ENCODE measurements at places on chromosomes 2 and 18.

DNA sequence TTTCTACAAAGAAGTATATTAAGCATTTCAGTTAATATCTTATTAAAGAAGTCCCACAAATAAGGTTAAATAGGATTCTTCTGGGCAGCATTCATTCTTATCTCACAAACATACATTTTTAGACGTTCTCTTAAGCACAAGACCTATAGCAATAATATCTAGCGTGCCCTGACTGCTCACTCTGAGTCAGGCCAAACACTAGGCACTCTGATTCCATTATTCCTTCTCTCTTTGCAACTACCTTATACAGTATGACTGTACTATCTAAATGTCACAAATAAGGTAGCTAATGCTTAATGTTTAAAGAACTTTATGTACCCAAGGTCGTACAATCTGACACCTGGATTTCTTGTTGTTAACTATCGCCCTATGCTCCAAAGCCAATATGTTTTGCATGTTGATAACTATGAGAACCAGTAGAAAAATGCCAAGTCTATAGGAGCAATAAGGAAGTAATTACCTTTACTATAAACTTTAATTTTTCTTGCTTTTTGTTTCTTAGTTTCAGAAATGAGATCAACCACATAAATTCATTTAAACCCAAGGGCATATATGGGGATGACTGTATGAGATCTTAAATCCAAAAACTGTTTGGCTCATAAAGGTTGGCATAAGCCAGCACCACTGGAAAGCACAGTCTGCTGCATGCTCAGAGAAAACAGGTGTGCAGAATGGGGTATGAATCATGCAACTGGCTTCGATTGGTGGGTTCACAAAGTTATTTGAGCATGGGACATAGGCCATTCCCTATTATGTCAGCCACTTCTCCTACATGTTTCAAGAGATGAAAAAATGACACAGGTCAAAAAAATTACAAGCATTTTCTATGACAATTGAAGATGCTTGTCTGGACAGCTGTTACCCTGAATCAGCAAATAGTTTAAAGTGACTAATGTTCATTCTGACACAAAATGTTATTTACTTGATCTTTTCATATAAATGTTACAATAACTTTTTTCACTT lies 352.0 kb downstream of the IRS1 start:
- DNase-seq: no peak

- DNase-seq: no peak
These were observed 161.3 kb downstream of the DTNA start for GRCh38 chr18:34871435-34871834.

DNA sequence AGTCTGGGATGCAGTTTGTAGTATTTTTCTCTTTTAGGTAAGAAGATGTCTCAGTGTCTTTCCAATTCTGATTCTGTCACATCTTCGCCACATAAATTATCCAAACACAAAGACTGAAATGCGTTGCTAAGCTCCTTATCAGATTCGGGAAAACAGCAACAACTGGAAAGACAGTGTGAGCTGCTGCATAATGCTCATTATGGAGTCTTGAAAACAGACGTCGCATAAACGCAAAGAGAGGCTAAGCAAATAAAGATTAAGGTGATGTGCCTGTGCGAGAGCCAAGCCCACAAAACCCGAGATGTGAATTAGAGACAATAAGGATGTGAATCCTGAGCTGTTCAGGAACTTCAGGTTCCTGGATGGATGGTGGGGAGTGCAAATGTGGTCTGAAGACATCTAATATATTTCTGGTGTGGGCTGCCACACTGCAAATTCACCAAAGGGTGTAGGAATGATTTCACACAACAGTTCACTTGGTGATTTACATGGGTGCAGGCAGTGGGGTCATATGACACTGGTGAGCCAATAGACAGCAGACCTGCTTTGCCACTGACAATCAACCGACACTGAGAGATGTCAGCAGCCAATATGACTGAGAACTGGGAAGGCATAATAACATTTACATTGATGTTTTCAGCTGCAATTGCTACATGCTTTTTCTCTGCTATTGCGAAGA lies 195.8 kb downstream of the MTX2 start:
- no peak for DNase-seq

DNA sequence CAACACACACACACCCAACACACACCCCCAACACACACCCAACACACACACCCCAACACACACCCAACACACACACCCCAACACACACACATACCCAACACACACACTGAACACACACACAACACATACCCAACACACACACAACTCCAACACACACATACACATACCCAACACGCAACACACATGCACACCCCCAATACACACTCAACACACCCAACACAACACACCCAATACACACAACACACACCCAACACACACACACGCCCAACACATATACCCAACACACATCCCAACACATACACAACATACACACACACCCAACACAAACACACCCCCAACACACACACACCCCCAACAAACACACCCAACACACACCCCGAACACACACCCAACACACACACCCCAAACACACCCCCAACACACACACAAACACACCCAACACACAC lies 8.2 kb upstream of the STK25 start:
- no peak for DNase-seq

DNA sequence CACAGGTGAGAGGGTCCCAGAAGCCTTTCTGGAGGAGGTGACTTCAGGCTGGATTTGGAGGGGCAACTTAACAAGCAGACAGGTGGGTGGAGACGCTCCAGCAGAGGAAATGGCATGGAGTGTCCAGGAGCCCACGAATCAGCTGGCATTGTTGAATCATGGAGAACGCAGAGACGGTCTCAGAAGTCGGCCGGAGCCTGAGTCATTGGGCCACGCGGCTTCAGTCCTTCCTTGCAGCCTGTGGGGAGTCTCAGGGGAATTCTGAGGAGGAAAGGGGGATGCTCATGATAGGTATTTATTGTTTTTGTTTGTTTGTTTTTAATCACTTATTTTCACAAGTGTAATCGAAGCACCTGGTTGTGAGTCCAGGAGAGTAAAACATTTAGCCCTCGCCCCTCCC lies 184.6 kb upstream of the HDAC4 start:
- no peak for DNase-seq

GRCh38 chr2:20507166-20507692 lies 60.4 kb downstream of the RHOB start:
- DNase-seq: no peak

- DNase-seq: no peak
These were observed 95.0 kb downstream of the MSH2 start for GRCh38 chr2:47497843-47498460.

DNA sequence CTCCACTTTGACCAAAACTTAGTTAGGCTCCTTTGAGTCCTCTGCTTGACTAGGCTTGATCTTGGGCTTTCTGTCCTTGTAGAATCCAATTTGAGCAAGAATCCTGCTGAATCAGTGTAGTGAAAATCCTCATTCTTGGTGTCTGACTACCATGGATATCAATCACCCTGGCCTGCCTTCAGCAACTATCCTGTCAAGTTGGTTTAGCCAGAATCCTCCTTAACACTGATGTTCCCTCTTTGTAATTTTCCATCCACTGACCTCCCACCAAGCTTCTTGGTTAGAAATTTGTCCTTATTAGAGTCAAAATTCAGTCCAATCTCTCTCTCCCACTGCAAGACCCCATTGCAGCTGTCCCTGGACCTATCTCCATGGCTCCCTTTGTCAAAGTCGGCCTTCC lies 494 bp upstream of the RBM45 start:
- no peak for DNase-seq

- DNase-seq: no peak
These were observed 65.4 kb downstream of the INPP5D start for GRCh38 chr2:233125455-233126065.

GRCh38 chr2:226087505-226088365 lies 688.2 kb downstream of the NYAP2 start:
- DNase-seq: no peak

DNA sequence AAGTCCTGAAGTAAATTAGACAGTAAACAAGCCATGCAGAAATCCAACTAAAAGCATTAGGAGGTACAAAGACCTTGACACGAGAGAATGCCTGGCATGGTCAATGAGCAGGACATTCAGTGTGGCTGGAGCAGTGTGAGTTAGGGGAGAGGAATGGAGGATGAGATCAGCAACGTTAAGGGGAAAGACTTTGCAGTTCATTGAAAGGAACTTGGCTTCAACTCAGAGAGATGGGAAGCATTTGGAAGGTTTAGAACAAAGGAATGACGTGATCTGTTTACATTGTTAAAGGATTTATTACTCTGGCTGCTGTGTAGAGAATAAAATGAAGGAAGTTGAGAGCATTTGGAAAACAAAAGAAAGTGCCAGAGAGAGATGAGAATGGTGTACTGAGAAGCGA lies 621.3 kb downstream of the XIRP2 start:
- no peak for DNase-seq

GRCh38 chr2:36392571-36393255 lies 37.1 kb downstream of the CRIM1 start:
- DNase-seq: no peak

DNA sequence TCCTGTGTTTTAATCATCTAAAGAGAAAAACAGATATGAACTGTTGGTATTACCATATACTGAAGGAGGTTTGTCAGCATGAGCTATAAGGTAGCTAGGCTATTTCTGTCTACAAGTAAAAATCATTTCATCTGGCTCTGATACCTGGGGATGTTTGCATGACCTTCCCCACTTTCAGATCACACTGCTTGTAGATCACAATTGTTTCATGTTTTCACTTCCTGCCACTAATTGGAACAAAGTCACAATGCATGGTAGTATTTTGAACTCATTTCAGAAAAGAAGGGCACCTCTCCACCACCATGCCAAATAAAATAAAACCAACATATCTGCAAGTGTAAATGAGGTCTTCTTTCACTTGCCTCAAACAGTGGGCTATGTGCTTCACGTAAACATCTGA lies 37.8 kb downstream of the NYAP2 start:
- no peak for DNase-seq

- no peak for DNase-seq
These were observed 149.5 kb upstream of the SALL3 start for GRCh38 chr18:78830161-78830560.
